ENCODE measurements at places on chromosomes 4 and X. TPM values are rescaled to one million over a fixed set of nuclear protein-coding genes. Genes with fewer than 3 reads are reported as not detected.

CCDC149 gene
- total RNA-seq: 8.1 TPM

- no peaks in the 10 kb centered on the region for H3K4me1 ChIP-seq
- no peak overlapping the region for H3K4me3 ChIP-seq
- H3K27ac ChIP-seq: no peak overlapping the region
- no peaks in the 10 kb centered on the region for H3K36me3 ChIP-seq
- no peak for DNase-seq
- no peaks in the 10 kb centered on the region for H3K27me3 ChIP-seq
Observed at GRCh38 chrX:39152106-39152649, 350.9 kb downstream of the MID1IP1 start.

- no peak for DNase-seq
- H3K4me1 ChIP-seq: peaks cover 14% of the 10 kb centered on the region
- H3K36me3 ChIP-seq: no peaks in the 10 kb centered on the region
- H3K4me3 ChIP-seq: peak overlapping the region; percentile 91
- no peaks in the 10 kb centered on the region for H3K27me3 ChIP-seq
- peak overlapping the region; percentile 78 for H3K27ac ChIP-seq
Observed at GRCh38 chrX:103630171-103630511, 1.4 kb downstream of the TCEAL1 start.

GRCh38 chr4:55931833-55932232 is 16.9 kb upstream of the CEP135 start:
- DNase-seq: no peak
- no peaks in the 10 kb centered on the region for H3K36me3 ChIP-seq
- H3K4me3 ChIP-seq: no peak overlapping the region
- H3K27ac ChIP-seq: no peak overlapping the region
- H3K27me3 ChIP-seq: no peaks in the 10 kb centered on the region

- H3K27ac ChIP-seq: no peak overlapping the region
- no peaks in the 10 kb centered on the region for H3K27me3 ChIP-seq
- H3K4me1 ChIP-seq: no peaks in the 10 kb centered on the region
- H3K4me3 ChIP-seq: no peak overlapping the region
- no peak for DNase-seq
Observed at GRCh38 chrX:128439159-128439558, 387.0 kb upstream of the ACTRT1 start.

DNA sequence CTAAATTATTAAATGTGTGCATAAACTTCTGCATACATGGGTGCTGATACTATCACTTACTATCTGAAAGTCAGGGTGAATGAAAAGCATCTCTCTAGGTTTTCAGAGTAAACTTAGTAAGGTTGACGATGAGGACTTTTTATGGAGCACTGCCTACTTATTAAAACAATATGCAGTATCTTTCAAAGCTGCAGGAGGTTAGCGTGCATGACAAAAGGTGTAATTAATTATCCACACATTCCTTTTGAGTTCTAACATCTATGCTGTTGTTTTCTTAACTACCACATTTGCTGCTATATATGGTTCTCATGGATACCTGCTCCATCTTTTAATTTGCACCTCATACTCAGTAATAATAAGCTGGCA is 256.2 kb downstream of the FSTL5 start:
- H3K27ac ChIP-seq: no peak overlapping the region
- no peak for DNase-seq
- no peak overlapping the region for H3K4me3 ChIP-seq
- no peaks in the 10 kb centered on the region for H3K4me1 ChIP-seq
- no peaks in the 10 kb centered on the region for H3K36me3 ChIP-seq
